Right cardiac atrium (tissue), 5 donors: ENCODE measurements at places on chromosomes 6 and 20. TPM values are rescaled to one million over a fixed set of nuclear protein-coding genes. Genes with fewer than 3 reads are reported as not detected.
A peak's percentile ranks its signal among the peaks of the same experiment; 100 is the strongest.

DNA sequence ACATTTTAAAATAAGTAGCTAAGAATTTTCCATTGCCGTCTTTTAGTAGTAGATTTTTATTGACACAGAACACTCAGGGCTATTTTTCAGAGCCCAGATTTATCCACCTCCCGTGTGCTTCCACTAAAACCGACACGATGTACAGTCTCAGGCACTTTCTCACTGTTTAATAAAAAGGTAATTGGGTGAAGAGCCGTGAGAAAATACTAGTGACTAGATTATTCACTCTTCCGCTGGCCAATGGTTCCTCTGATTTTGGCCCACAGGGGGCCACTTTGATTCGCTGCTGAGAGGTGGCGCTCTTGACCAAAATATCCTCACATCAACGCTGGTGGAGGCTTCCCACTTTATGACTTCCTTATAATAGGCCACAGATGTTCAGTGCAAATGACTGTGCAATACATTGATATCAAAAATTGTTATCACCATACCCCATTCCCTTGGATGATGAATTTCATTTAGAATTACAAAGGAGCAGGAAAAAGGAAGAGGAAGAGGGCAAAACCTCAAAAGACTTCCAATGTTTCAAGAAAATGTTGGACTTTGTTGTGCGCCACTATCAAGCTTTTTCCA is 12.3 kb upstream of the HDDC2 start:
- peak; percentile 51 for DNase-seq

DNA sequence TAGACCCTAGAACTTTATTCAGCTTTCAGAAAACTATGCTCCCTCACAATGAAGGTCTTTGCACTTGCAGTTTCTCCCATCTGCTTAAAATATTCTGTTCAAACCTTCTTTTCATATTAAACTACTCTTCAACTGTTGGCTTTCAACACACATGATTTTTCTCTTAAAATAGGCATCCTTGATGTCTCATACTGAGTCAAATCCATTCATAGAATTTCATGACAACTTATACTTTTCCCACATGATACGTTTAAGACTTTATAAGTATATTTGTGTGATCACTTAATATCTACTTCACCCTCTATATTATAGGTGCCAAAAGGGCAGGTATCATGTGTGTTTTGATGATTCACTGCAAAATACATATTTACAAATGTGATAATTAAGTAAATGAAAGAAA is 412.5 kb downstream of the MMUT start:
- DNase-seq, result no peak

FAM209B gene
- total RNA-seq, result 0.59 TPM

DNA sequence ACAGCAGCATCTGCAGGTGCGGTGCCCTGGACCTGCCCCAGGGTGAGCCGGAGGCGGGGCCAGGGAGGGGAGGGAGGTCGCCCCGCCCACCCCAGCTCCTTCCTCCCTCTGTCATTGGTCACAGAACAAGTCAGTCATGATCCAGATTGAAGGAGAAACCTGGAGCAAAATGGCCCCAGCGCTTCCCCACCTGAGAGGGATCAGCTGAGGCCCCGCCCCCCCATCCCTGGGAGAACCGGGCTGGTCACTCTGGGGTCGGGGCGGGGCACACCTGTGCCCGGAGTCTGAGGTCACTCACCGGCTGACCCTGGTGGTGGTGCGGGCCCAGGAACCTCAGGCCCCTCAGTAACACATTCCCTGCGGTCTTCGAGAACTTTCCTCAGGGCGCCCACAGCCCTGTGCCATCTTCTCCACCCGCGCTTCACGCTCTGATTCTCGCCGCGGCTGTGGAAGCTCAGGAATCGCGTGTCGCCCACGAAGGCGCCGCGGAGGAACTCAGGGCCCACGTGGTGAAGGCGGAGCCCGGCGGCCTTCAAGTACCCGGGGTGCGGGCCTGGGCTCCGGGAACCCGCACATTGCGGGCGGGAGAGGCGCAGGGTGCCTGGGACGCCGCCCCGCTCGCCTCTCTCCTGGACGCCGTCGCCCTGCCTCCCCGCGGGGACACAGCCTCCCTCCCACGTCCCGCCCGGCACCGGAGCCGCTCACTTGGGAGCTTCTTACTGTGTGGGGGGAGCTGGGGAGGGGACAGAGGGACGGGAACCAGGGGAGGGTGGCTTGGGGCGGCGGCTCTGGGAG is 36.4 kb upstream of the HLA-C start:
- DNase-seq, result peak; percentile 67

GRCh38 chr6:35247642-35248231 is 11.8 kb upstream of the ZNF76 start:
- DNase-seq, result no peak

DNA sequence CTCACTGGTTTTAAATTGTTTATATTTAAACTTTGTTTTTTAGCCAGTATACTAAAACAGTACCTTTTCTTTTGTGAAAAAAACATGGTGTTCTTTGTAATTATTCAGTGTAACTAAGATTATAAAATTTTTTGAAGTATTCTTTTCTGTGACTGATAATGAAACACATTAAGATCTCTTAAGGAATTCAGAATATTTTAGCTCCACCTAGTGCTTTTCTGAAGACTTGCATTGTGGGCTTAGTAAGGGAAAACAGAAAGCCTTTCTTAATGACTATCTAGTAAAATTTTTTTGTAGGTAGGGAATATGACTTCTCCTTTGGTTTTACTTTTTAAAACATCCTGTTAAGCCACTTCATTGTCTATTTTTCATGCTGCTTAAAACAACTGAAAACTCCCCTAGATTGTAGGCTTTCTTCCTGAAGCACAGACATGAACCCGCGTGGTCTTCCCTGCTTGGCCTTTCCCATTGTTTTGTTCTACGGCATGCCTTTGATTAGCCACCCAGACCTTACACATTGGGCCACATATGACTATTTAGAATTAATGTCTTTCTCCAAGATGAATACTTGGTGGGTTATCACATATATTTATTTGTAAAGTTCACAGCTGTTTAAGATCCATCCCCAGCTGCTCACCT is 72.1 kb downstream of the AFDN start:
- DNase-seq, result no peak

GRCh38 chr20:6671829-6672228 is 95.7 kb upstream of the BMP2 start:
- no peak for DNase-seq

DNA sequence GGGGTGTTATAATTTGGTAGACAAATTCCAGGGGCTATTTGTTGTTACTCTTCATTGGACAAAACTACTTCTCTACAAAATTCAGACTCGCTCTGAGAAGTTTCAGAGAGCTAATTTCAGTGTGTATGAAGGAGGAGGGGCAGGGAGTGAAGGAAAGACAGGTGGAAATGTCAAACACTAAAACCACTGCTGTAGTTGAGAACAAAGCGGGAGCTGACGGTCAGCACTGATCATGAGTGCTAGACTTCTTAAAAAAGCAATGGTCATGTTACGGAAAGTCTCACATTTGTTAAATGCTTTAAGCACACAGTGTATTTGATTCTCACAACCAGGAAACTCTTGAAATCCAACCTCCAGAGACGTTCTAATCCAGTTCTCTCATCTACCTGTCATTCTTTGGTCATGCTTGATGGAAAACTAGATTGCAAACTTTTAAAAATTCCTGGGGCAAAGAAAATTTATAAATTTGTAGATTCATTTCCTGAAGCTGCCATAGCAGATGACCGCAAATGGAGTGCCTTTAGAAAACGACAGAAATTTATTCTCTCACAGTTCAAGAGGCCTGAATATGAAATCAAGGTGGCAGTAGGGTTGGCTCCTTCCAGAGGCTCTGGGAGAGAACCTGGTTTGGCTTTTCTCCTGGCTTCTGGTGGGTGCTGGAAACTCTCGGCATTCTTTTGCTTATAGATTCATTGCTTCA is 100.7 kb upstream of the CARMIL1 start:
- no peak for DNase-seq

IYD gene
- not detected for total RNA-seq

- DNase-seq, result no peak
These were observed 36.1 kb downstream of the SMPDL3A start for GRCh38 chr6:122825163-122825562.

- DNase-seq, result no peak
These were observed 67.3 kb upstream of the MAP3K7 start for GRCh38 chr6:90654166-90654565.

- peak; percentile 94 for DNase-seq
These were observed 542.3 kb downstream of the QKI start for GRCh38 chr6:163956571-163957407.

DST gene
- total RNA-seq, result 270 TPM

- no peak for DNase-seq
These were observed 36.0 kb downstream of the ATXN1 start for GRCh38 chr6:16725145-16725864.
